Activated T-cell treated with anti-CD3 and anti-CD28 coated beads, Interleukin-2, amount 50 U/mL, for 72 hours (primary cell): ENCODE measurements at places on chromosomes 12 and 14.
A peak's percentile ranks its signal among the peaks of the same experiment; 100 is the strongest.

- peak; percentile 45 for DNase-seq
Measured at GRCh38 chr12:55729819-55730818, 1.3 kb upstream of the CD63 start.

GRCh38 chr12:116298578-116298977, 21.1 kb upstream of the MED13L start:
- no peak for DNase-seq

DNA sequence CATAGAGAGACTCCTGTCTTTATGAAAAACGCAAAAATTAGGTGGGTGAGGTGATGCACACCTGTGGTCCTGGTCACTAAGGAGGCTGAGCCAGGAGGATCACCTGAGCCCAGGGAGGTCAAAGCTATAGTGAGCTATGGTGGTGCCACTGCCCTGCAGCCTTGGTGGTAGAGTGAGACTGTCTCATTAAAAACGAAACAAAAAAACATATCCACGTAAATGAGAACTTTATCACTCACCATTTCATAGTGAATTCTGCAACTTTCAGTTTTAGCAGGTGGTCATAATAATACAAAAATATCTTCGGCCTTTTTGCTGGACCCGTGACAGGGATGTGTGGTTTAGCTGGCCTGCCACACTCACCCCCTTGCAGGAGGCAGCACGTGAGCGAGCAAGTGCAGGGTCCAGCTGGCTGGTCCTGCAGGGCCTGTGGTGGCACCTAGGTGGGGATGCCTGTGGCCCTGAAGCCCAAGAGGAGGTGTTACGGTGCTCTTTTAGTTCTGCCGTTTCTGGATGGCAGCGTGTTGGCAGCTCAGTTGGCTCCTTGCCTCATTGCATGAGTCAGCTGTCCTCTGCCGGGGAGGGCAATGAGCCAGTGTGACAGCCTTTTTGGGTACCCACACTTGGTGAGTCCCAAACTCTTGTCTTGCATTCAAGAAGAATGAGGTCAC, 1330.7 kb upstream of the TMEM132C start:
- DNase-seq, result no peak

DNA sequence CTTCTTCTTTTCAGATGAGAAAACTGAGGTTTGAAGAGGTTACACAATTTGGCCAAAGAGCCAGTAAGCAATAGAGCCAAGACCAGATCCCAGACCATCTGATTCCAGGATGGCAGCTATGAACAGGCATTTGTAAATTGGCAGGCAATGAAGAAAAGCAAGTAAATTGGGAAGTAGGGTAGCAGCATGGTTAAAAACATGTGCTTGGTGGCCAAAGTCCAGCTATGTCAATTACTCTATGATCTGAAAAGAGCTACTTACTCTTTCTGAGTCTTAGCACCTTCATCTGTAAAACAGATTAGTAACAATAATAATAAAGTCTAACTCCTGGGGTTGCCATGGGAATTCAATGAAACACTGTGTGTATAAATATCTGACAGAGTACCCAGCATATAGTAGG, 60.2 kb upstream of the MDM1 start:
- DNase-seq, result no peak

- DNase-seq, result peak; percentile 36
Measured at GRCh38 chr14:106378191-106378590, 851.8 kb downstream of the TMEM121 start.

GRCh38 chr14:91374879-91375702, 42.5 kb downstream of the CCDC88C start:
- DNase-seq, result no peak

GRCh38 chr12:45695035-45695434, 34.5 kb upstream of the ARID2 start:
- no peak for DNase-seq
